ENCODE measurements at places on chromosomes 16 and 17.

DNA sequence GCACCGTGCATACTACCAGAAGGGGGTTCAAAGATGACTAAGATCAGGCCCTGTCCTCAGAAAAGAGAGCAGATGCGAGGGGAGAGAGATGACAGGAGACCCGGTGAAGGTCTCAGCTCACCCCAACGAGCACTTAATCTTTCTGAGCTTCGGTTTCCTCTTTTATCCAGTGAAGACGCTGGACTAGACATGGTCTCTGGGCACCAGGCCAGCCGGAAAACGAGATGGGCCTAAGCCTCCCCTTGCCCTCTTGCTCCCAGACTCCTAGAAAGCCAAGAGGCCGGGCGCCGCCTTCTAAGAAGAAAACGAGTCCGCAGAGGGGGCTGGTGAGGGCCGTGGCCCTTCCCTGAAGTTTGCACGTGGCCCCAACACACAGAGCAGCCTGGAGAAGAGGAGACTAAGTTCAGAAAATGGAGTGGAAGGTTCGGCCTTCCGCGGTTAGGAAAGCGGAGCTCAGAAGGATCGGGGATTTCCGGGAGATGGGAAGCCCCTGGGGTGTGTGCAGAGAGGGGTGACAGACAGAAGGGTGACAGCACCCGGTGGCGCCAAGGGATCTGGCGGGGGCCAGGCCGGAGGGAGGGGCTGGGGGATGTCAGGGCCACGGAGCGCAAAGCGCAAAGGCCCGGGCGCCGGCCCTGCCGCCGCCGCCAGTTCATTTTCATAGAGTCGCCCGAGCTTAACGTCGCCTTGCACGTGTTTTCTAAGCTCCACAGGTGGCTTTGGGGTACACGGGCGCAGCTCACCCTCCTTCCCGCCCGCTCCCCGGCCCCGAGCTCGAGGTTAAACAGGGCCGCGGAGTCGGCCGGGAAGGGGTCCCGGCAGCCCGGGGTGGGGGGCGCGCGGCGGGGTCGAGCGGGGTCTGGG, 42.1 kb upstream of the BHLHA9 start:
- no peak for DNase-seq

DNA sequence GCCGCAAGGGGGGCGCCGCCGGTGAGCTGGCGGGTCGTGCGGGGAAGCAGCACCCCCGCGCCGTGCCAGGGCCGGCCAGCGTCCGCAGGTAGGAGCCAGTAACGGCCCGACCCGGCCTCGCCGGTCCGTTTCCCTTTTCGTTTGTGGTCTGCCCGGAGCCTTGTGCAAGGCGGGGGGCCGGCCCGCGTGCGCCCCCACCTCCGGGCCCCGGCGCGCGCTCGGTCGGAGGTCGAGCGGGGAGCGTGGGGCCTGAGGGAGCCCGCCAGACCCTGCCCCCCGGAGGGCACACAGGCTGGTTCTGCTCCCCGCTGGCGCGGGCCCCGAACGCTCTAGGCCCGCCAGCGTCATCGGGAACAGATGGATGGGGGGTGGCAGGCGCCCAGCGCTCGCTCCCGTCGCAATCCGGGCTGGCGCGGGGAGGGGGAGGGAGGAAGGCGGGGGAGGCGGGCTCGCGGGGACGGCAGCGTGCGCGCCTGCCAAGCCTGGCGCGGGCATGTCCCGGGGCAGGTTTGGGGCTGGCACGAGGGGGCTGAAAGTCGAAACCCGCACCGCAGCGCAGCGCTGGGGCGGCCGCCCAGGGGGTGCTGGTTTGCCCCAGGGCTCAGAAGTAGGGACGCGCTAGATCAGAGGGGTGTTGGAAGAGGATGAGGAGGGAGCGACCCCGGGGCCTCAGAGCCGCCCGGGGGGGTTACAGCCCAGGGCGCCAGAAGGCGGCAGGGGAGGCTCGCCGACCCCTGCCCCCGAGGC, 1.5 kb upstream of the GSE1 start:
- DNase-seq: peak; percentile 60

DNA sequence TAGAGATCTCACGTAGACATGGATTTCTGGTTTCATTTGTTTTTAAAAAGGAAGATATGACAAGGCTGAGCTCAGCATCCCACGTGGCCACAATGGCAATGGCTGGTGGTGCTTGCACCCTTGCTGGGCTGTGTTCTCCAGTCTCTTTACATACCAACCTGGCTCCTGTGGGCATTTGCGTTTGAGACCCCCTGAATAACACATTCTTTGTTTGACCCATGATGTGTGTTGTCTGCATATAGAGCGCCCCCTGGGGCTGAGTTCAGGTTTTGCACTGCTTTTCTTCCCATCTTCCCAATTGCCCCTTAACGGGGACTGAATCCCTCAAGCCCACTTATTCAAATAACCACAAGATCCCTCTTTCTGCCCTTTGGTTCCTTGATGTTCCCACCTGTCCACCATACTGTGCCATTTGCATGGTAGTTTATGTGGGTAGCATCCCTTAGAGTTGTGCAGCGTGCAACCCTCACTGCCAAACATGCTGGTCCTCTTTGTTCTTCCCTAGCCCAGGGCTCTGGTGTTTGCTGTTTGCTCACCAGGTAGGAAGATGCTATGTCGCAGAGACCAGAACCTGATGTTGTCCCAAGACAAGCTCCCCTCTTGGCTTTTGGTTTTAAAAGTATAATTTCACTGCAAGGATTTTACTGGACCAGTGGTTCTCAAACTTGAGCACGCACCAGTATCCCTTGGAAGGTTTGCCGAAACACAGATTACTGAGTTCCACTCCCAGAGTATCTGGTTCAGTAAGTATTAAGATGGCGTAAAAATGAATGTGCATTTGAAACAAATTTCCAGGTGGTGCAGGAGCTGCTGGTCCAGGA, 38.5 kb upstream of the NKD1 start:
- DNase-seq: peak; percentile 22

DNA sequence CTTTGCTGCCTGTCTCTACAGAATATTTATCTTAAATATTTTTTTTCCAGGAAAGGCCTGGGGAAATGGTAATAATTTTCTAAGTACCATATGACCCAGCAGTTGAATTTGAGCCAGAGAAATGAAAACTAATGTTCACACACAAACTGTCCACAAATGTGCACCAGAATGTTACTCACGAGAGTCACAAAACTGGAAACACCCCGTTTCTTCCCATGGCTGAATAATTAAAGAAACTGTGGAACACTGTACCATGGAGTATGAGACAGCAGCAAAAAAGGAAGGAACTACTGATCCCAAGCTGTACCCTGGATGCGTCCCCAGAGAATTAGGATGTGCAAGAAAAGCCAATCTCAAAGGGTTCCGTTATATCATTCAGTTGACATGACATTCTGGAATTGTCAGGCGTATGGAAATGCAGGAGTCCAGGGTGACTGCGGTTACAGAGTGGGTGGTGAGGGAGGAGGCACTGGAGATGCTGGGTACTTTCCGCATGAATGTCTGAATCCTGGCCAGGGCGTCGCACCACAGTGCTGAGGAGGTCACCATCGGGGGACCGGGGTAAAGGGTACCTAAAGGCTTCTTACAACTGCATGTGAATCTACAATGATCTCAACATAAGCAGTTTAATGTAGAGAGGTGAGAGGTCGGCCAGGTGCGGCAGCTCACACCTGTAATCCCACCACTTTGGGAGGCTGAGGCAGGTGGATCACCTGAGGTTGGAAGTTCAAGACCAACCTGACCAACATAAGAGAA, 34.5 kb downstream of the USP22 start:
- no peak for DNase-seq

- DNase-seq: no peak
These were observed 93.3 kb downstream of the ASIC2 start for GRCh38 chr17:33199571-33200510.

DNA sequence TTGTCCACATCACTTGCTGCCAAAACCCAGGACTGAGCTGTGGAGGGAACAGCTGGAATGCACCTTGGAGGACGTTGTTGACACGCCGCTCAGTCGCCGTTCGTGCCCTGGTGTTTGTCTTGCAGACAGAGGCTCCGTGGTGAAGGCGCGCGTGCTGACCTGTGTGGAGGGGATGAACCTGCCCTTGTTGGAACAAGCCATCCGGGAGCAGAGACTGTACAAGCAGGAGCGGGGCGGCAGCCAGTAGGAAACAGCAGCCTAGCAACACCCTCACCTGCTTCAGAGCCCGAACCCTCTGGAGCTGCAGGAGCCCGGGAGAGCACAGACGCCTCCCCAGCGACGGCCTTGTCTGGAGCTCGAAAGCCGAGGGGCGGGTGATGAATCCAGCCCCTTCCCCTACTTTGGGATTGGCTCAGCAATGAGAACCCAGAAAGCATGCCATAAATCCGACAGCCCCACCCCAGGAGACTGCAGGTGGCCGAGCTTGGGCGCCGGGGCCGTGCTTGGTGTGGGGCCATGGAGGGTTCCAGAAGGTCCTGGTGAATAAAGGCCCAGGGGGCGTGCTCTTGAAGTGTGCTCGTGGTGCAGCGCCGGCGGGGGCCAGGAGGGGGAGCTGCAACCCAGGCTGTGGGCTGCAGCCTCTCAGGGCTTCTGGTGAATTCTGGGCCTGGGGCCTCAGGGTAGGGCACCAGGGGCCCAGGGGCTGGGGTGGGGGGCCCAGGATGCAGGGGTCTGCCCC, 470 bp upstream of the CDK3 start:
- peak; percentile 4 for DNase-seq

DNA sequence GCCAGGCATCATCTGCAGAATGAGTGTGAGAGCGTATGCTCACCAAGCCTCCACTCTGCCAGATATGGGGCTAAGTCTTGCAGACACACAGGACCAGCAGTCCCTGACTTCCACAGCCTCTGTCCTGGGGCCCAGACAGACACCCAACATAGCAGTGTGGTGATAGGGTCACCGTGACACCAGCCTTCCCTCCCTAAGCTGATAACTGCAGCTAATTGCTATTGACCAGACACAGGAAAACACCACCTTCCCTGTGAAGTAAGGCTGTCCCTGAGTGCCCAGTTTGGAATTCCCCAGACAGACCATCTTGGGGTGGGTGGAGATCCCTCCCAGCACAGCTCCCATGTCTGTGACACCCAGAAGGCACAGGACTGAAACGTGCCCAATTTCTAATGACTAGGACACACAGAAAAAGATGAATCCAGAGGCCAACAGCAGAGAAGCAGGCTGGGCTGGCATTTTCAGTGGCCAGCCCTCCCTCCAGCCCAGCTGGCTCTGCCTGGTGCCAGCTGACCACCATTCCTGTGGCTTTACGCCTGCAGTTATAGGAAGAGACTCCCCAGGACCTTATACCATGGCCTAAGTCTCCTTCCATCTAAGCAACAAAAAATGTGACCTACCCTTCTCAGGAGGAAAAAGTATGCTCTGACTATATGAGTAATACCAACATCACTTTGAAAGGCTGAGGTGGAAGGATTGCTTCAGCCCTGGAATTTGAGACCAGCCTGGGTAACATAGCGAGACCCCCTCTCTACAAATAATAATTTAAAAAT, 30.3 kb downstream of the ATPAF2 start:
- no peak for DNase-seq

DNA sequence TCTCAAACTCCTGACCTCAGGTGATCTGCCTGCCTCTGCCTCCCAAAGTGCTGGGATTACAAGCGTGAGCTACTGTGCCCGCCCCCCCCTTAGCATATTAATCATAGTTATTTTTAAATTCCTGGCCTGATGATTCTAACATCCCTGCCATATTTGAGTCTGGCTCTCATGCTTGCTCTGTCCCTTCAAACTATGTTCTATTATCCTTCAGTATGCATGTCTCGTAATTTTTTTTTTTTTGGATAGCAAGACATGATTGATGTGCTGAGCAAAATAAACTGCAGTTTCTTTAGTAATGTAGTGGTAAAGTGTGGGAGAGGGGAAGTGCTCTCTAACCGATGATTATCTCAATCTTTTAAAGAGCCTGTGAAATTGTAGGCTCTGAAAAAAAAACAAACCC, 34.3 kb upstream of the TMEM92 start:
- no peak for DNase-seq

GRCh38 chr17:39653662-39654331, 11.4 kb upstream of the TCAP start:
- peak; percentile 57 for DNase-seq

DNA sequence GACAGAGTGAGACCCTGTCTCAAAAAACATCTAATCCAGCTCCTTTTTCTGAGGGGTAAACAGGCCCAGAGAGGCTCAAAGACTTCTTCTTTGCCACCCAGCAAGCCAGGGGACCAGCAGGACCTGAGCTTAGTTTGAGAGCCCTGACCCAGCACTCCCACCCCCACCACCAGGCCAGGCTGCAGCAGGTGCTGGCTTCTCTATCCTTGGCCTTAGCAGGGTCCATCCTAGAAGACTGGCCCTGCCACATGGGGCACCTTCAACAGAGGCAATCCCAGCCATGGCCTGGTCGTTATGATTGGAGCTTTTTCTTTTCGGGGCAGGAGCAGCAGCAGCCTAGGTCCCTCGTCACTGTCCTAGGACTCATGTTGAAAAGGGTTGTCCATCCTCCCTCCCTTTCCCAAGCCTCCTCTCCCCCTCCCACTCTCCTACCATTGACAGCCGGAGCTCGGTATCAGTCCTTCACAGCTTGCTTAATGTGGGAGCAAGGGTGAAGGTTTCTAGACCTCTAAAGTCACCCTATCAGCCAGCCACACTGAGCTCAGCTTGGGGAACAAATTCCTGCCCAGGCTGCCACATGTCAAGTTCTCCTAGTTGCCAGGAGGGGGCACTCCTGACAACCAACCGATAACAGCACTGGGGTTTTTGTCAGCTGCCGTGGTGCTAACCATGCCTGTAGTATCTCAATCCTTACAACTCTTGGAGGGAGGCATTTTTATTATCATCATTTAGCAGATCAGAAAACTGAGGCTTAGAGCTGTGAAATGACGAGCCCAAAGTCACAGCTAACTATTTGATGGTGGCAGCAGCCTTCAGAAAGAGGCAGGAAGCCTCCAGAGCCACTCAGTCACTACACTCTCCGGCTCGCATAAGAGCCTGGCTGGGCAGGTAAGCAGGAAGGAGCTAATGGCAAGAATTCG, 11.2 kb downstream of the MRPL27 start:
- DNase-seq: peak; percentile 24

DNA sequence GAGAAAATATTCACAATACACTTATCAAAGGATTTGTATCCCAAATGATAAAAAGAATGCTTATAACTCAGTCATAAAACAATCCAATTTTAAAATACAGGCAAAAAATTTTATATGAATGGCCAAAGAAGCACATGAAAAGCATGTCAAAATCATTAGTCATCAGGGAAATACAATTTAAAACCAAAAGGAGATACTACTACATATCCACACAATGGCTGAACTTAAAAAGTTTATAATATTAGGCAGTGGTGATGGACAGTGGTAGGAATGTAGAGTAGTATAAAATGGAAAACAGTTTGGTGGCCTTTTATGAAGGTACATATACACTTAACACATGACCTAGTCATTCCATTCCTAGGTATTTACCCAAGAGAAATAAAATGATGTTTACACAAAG, 12.2 kb downstream of the CMC2 start:
- DNase-seq: no peak

Measured in NCI-H774 (cell line).